Right cardiac atrium (tissue), 5 donors: ENCODE measurements at places on chromosomes 16 and 17. TPM values are rescaled to one million over a fixed set of nuclear protein-coding genes. Genes with fewer than 3 reads are reported as not detected.

GRCh38 chr17:33091271-33091670 lies 99.6 kb downstream of the SPACA3 start:
- no peak for DNase-seq

- DNase-seq = no peak
Measured at GRCh38 chr17:51269991-51270390, 9.6 kb downstream of the UTP18 start.

DNA sequence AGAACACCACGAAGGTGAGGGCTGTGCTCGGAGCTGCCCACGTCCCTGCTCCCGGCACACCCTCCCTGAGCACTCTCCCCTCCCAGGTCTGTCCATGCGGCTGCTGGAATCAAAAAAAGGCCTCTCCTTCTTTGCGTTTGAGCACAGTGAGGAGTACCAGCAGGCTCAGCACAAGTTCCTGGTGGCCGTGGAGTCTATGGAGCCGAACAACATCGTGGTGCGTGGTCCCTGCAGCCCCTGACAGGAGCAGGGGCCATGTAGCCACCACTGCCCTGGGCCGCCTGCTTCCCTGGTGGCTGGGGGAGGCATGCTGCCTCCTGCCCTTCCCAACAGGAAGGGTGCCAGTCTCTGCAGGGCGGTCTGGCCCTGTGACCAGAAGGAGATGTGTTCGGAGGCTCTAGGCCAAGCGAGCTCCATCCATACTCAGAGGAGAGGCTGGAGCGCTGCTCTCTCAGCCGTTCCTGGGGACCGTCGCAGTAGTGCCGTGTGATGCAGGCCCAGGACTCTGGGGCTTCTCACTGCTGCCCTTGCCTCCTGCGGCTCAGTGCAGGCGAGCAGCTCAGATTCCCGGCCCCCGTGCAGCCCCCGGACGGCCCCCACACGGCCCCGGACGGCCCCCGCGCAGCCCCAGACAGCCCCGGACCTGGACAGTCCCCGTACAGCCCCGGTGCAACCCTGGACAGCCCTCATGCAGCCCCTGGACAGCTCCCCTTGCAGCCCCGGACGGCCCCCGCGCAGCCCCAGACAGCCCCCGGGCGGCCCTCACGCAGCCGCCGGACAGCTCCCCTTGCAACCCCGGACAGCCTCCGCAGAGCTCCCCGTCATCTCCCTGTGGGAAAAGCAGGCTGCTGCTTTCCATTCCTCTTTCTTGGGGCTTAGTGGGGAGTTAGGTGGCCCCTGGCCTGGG lies 20.5 kb downstream of the TCF25 start:
- DNase-seq = peak; percentile 19

DNA sequence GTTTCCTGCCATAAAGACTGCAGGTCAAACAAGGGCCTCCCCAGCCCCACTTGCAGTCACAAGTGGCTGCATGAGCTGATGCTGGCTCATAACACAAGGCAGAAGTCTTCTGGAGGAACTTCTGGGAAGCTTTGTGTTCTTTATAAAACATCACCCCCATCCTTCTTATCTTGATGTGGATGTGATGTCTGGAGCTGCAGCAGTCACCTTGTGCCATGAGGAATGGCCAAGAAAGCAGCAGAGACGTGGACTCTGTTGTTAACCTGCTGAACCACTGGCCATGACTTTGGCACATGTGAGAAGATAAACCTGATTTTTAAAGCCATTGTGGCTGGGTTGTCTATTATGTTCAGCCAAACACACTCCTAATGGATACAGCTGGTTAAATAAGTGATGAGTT lies 41.8 kb downstream of the FOXL1 start:
- DNase-seq = no peak

DNA sequence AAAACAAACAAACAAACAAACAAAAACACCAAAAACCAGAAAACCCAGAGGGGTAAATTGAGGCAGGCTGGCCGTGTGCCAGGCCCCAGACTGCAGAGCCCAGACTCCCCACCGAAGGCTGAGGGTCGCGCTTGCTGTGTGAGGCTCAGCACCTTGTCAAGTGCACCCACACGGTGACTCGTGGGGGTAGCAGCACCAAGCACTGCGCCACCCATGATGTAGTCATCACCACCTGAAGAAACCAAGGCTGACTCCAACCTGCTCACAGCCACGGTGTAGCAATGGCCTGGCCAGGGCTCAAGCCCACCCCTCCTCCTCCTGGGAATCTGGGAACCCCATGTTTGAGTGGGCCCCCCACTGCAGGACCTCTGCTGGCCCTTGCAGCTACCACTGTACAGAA lies 11.9 kb downstream of the MCRIP1 start:
- no peak for DNase-seq

DNA sequence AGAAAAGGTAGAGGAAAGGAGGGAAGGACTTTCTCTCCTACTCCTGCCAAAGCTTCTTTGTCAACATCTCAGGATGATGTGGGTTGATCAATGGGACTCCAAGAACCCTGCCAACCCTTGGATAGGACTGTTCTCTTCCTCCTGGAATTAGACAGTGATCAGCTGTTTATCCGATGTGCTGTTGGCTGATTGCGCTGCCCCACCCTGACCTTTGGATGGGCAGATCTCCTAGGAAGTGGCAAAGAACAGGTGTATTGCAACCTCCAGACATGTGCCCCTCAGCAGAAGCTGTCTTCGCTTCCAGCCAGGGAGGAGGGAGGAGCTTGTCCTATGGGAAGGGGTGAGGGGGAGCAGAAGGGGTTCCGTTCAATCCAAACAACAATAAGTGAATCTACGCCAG lies 30.5 kb downstream of the SLC5A11 start:
- DNase-seq = no peak

DNA sequence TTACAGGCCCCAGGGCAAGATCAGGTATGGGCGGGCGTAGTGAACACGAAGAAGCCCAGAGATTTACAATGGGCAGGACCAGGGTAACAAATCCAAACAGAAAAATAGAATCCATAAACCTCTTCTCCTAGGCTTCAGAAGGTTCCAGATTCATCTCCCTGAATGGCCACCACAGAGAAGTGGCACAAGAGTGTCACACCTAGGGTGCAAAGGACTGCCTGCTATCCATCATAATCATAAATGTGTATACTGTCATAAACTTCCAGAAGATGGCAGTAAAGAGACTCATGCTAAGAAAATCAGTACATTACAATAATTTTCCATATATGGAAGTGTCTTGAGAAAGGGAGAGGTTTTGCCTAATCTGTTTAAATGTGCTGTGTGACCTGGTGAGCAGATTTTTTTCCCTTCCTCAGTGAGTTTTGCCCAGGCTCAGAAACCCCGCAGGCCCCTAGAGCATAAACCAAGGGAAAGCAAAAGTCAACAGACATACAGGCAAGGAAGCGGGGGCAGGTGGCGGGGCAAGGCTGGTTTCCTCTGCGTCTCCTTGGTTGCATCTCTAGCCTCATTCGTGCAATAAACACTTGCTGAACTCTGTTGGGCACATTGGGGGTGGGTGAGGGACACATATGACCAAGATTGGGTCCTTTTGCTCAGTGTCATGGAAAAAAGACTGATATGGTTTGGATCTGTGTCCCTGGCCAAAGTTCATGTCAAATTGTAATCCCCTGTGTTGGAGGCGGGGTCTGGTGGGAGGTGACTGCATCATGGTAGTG lies 92.0 kb upstream of the CDH5 start:
- no peak for DNase-seq

- DNase-seq = no peak
Measured at GRCh38 chr17:49762151-49762941, 1.6 kb downstream of the FAM117A start.

WDR81 gene
- 11.2 TPM for total RNA-seq

PIK3R5 gene
- 5.2 TPM for total RNA-seq

KRTAP4-3 gene
- total RNA-seq = not detected
